ENCODE measurements at places on chromosomes 1 and 21.

DNA sequence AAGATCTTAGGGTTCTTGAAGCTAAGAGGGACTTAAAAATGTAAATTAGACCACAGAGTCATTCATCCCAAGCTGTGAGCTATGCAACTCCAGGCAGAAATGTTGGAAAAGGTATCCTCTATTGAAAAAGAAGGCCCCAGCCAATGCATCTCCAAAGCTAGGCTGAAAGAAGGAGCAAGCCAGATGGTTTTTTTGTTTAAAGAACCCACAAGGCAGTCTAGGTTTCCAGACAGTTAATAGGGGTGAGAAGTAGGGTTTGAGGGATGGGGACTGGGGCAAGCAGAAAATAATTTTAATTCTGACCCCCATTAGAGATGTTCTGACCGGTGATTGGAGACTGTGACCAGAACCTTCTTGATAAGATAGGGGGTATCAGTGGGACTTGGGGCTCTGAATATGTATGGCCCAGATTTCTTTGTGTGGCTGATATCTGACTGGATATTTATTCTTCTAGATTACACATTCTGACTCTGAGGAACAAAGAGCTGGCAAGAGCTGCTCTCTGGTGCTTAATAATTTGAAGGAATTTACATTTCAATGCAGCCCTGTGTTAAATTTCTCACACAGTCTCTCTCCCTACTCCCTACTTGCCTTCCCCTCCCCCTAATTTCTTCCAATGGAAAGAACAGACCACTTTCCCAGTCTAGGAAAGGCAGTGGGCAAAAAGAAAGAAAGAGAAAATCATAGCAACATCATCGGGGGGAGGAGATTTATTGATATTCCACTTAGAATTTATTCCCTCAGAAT is 104.9 kb downstream of the NUF2 start:
- DNase-seq = no peak

- DNase-seq = no peak
These were observed 2.0 kb downstream of the GPX7 start for GRCh38 chr1:52604063-52604770.

DNA sequence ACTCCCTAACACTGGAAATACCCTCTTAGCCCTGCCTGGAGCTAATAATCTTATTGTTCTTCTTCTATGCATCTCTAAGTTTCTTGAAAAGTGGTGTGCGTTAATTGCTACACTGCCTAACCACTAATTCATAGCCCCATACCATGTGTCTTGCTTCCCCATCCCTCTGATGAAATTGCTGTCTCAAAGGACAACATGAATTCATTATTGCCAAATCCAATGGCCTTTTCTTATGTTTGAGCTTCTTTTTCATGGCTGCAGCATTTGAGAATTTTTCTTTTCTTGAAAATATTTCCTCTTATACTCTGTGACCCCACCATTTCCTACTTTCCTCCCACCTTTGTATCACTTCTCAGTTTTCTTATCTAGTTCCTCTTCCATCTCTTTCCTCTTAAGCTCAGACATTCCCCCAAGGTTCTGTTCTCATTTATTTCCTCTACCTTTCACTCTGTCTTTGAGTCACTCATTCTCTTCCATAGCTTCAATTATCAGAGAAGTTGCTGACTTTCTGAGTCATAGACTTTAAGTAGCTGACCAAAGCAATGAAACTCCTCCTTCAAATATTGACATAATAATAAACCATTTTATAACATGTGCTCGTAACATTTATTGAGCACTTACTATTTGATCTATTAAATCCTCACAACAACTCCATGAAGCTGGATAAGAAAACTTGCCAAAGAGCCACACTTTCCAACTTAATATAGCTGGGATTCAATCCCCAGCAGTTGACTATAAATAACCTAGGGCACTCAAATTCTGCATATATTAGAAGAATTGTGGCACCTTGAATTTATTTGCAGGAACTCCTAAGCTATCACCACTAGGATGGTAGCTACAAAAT is 35.5 kb upstream of the ATP6V1G3 start:
- no peak for DNase-seq

GRCh38 chr1:99749504-99750347 is 16.7 kb downstream of the FRRS1 start:
- DNase-seq = no peak

DNA sequence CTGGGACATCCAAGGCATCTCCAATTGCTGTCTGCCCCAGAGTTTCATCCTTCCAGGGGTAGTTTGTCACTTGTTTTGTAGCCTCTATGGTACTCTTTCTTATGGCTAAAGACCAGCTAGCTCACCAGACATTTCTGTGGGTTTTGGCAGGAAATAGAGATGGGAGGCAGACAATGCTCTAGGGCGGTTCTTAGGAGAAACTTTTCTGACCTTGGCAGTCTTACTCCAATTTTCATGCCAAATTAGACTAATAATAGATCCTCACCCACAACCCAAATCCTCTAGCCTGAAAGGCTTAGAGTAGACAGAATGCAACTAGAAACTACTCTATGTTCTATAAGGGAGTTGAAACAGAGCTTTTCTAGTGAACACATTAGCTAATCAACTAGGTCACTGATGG is 69.8 kb downstream of the LRIG2 start:
- no peak for DNase-seq

- DNase-seq = no peak
These were observed 107.6 kb downstream of the GLUL start for GRCh38 chr1:182283746-182284544.

- no peak for DNase-seq
These were observed 68.1 kb downstream of the OLFML2B start for GRCh38 chr1:161955606-161956005.

DNA sequence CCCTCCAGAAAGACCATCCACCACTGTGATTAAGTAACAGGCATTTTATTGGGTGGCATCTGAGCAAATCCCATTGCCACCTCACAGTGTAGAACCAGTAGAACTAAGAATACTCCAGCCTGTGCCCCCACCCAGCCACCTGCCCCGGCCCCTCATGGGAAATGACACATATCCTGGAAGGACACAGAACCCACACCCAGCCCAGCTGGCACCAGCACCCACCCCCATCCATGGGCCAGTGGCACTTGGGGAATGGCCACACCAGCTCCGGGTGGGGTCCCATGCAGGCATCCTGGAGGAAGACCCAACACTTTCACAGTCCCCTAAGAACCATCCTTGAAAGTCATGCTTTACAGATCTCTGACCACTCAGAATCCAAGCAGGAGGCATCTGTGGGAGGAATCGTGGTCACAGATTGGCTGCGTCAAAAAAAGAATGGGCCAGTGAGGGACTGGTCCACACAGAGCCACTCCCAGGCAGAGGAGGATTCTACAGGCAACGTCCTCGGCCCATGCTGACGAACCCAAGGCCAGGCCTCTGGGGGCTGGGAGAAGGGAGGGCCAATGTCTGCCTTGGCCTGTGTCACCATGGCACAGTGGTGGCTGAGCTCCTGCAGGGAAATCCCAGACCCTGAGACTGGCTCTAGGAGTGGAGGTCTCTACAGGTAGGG is 12.1 kb upstream of the TAS1R2 start:
- no peak for DNase-seq

GRCh38 chr1:3171761-3172160 is 102.8 kb downstream of the PRDM16 start:
- no peak for DNase-seq

DNA sequence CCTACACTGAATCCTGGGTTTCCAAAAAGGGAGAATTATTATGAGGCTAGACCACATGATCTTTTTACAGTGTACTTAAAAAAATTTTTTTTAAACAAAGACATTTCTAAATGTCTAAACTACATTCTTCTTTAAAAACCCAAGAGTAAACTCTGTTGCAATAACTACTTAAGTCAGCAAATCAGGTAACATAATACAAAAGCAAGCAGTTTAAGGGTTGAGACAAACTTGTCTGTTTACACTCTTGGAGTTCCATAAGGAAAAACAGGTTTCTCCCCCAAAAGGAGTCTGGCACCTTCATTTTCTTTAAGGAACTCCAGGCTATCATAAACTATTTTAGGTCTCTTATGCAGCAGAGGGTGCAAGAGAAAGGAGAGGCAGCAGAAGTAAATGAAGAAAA is 12.5 kb upstream of the ANKRD45 start:
- DNase-seq = no peak

DNA sequence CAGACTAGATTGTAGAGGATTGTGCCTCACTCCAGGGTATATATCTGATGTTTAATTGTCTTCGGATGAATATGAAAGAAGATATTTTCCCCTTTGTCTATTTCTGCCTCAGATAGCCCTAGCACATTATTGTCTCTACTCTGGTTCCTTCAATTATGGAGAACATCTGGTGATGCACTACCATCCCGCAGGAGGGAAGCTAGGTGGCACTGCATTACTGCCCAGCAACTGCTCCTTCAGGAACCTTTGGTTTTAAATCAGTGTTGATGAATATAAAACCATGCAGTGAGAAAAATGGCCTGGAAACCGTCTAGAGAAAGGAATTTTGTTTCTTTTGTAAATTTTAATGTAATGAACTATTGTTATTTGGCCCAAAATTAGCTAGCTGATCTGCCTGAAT is 68.5 kb downstream of the GPR88 start:
- DNase-seq = no peak

GRCh38 chr1:34603594-34603993 is 151.3 kb upstream of the GJB5 start:
- DNase-seq = no peak

DNA sequence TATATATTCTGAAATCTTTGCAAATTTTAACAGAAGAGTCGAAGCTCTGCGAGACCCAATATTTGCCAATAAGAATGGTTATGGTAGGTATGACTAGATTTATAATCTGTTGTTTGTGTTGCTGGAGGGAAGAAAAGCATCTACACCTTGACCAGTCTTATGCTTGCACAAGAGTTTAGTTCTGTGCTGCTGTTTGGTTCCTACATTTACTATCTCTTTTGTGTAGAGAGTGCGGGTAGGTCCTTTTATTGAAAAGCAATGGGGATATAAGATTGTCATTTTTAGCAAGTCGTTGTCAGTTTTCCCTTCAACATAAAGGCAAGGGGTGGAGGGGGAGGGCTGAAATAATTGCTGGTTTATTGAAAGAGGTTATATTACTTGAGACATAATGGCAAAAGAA is 396 bp downstream of the ELAVL4 start:
- no peak for DNase-seq

GRCh38 chr1:45047032-45047431 is 35.0 kb downstream of the UROD start:
- DNase-seq = no peak

DNA sequence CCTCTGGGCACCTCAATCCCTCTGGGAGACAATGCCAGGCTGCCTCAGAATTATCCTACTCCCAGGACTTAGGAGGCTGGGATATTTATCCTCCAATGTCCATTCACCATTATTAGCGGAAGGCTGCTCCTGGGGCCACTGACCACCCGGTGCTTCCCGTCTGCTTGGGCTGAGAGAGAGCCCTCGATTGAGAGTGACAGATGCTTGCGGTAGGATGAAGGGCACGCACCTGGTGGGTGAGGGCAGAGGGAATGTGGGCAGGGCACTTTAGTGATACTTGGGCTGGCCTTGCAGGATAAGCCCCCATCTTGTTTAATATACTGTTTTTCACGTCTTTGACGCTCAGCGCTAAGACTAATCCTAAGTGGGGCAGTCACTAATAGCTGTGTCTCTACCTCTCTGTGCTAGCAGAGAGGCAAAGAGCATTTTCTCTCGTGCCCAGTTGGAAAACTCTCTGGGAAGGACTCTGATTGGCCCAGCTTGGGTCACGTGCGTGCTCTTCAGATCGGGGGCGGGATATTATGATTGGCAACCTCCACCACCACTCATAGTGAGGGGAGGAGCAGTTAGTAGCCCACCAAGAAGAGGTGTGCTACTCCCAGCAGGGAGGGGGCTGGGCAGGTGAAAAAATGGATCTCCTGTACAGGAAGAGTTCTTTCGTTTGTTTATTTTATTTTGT is 10.6 kb upstream of the PARS2 start:
- DNase-seq = no peak

Data from activated CD8-positive, alpha-beta memory T cell treated with anti-CD3 and anti-CD28 coated beads for 1 hour (primary cell).